Midbrain (tissue), 1 donor: ENCODE measurements at places on chromosomes 4 and X.

- no peak for DNase-seq
Observed at GRCh38 chrX:74344280-74344622, 40.3 kb downstream of the ZCCHC13 start.

- peak; percentile 73 for DNase-seq
Observed at GRCh38 chr4:128600410-128600809, 209.1 kb upstream of the JADE1 start.

GRCh38 chr4:56681853-56682525 lies 893 bp upstream of the HOPX start:
- no peak for DNase-seq

- no peak for DNase-seq
Observed at GRCh38 chrX:69136546-69137331, 28.5 kb downstream of the PJA1 start.

GRCh38 chr4:2729533-2729875 lies 26.6 kb downstream of the TNIP2 start:
- no peak for DNase-seq

DNA sequence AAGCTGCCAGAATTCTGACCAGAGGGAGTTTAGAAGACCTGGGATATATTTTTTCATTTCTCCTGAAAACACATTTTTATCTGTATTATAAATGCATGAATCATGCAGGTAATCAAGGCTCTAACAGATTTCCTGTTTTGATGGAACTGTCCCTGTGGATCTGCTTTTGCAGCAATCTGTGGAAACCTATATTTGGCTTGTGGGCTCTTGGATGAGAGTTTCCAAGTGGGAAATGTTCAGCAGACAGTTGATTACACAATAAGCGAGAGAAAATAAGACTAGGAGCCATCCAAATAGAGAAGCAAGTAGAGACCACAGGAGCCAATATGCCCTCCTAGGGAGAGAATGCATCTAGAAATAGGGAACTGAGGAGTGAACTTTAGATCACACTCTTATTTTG lies 105.0 kb downstream of the NDST3 start:
- no peak for DNase-seq

- DNase-seq: no peak
Observed at GRCh38 chr4:100290585-100290984, 100.3 kb upstream of the DDIT4L start.

GRCh38 chrX:132394591-132394990 lies 94.2 kb downstream of the MBNL3 start:
- no peak for DNase-seq

GRCh38 chr4:117387072-117387471 lies 301.7 kb upstream of the TRAM1L1 start:
- DNase-seq: no peak

GRCh38 chrX:55142206-55142918 lies 53.5 kb downstream of the PAGE2 start:
- DNase-seq: no peak

GRCh38 chr4:142044271-142044670 lies 407.9 kb downstream of the IL15 start:
- no peak for DNase-seq

- DNase-seq: no peak
Observed at GRCh38 chr4:57499786-57500185, 389.6 kb upstream of the IGFBP7 start.

- DNase-seq: peak; percentile 41
Observed at GRCh38 chrX:43557792-43558191, 98.3 kb upstream of the MAOA start.

- DNase-seq: no peak
Observed at GRCh38 chrX:42175843-42176242, 252.5 kb upstream of the CASK start.

GRCh38 chr4:163090997-163091684 lies 75.5 kb downstream of the NAF1 start:
- DNase-seq: no peak

- no peak for DNase-seq
Observed at GRCh38 chr4:2790583-2791517, 2.0 kb upstream of the SH3BP2 start.

DNA sequence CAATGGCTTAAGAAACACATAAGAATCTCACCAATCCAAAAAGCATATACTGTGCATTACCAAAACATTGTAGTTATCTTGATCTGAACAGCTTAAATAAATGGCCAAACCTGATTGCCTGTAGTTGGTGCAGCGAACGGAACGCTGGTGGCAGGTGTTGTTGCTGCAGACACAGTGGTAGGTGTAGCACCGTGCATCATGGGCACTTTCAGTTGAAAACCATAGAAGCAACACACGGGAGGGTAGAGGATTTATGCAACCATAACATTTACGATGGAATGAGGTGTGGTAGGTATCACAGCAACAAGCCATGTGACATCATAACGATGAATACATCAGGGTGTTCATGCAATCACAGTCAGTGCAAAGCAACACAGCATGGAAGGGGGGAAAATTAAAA lies 106.8 kb downstream of the MBNL3 start:
- no peak for DNase-seq

- peak; percentile 20 for DNase-seq
Observed at GRCh38 chr4:13988353-13989305, 361.1 kb upstream of the BOD1L1 start.

GRCh38 chr4:39936565-39937418 lies 40.9 kb downstream of the PDS5A start:
- DNase-seq: no peak

DNA sequence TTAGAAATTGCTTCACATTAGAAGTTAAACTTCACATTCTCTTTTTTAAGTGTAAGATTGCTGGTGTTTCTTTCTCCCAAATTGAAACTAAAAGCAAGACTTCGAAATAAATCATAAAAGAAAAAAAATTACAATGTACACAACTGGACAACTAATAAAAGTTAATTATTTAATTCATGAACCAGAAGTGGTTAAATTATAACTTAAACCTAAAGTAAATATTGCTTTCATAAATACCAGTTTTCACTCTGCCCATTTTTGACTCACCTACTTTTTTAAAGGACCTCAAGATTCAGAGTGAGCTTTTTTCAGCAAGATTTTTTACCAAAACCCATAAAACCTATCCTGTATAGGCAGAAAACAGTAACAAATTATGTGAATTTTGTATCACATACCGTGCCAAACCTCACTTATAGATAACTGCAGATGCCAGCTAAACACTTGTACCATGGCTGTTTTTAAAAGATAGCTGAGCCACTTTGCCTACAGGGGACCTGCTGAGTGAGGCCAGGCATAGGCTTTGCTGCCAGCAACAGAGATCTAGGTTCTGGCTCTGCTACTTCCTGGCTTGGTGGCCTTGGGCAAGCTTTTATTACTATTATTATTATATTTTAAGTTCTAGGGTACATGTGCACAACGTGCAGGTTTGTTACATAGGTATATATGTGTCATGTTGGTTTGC lies 259.8 kb downstream of the NR3C2 start:
- DNase-seq: no peak

DNA sequence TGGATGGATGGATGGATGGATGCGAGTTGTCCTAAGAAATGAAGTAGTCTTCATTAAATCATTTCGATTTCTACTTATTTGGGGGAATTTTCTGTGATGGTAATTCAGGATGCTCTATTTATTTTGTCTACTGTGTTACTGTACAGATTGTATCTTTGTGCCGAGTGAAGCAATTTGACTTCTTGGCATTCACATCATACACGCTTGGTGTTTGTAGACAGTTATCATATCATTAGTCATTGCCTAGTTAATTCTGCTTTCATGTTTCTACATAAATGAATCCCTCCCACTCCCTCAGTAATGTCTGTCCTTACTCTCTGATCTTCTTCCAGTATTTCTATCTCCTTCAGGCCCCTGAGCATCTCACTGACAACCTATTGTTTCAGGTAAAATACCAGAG lies 64.0 kb downstream of the RASGEF1B start:
- DNase-seq: no peak

DNA sequence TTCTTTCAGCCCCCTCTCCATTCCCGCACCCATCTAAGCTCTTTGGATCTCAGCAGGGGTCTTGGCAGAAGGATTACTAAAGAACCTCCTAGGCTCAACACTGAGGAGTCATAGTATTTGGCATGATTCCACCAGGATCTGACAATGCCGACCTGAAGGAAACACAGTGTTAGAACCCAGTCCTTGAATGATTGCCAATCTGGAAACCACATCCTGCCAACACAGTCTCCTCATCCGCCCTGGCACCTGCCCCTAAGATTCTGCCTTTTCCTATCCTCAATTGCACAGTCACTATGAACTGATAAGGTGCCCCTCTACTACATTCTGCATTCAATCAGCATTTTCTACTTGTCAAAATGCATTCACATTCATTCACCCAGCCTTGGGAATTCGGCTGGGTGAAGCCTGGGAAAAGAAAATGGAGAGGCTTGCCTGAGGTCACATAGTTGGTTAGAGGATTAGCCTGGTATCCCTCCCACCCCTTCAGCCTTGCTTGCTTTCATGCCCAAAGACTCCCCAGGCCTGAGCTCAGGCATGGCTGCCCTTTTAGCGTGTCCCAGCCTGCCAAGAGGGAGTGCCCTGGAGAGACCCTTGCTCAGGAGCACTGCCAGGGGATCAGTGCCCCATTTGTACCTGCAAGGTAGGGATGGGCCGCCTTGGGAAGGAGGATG lies 2.2 kb upstream of the CLDN2 start:
- no peak for DNase-seq
